Right cardiac atrium (tissue), 5 donors: ENCODE measurements at places on chromosomes 2 and 18. TPM values are rescaled to one million over a fixed set of nuclear protein-coding genes. Genes with fewer than 3 reads are reported as not detected.

DNA sequence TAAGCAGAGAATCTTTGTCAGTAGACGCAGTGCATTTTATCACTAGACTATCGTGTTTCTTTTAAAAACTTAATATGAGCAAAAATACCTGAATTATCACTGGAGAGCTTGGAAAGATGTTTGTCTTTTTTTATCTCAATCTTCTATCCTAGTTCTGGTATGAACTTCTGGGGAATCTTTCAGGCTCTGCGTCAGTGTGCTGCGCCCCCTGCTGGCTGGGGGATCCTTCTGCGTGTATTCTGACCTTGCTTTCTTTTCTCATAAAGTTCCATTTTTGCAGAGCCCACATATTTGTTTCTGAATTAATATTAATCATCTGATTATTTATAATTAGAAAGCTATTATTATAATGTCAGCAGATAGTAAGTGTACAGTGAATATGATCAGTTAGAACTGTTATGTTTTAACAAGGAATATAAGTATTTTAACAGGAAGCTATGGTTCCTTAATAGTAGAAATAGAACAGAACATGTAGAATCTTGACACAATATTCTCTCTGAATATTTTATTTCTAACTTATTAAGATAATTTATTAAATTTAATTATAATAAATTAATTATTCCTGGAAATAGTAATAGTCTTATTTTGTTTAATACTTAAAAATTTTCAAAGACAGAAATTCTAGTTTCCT is 945.0 kb upstream of the CRIM1 start:
- DNase-seq = peak; percentile 57

ZBTB14 gene
- 3.3 TPM for polyA plus RNA-seq

TMEM163 gene
- 7.1 TPM for polyA plus RNA-seq

ZBTB7C gene
- 0.88 TPM for polyA plus RNA-seq
